WTC11 (cell line): ENCODE measurements at places on chromosomes 11 and 22. TPM values are rescaled to one million over a fixed set of nuclear protein-coding genes. Genes with fewer than 3 reads are reported as not detected.

Gene DGCR6
- total RNA-seq, result 2.4 to 4.7 TPM (median 3.8 TPM) in 3 replicates

Gene DGCR6L
- 61.9 to 68.5 TPM (median 63.6 TPM) in 3 replicates for total RNA-seq

DNA sequence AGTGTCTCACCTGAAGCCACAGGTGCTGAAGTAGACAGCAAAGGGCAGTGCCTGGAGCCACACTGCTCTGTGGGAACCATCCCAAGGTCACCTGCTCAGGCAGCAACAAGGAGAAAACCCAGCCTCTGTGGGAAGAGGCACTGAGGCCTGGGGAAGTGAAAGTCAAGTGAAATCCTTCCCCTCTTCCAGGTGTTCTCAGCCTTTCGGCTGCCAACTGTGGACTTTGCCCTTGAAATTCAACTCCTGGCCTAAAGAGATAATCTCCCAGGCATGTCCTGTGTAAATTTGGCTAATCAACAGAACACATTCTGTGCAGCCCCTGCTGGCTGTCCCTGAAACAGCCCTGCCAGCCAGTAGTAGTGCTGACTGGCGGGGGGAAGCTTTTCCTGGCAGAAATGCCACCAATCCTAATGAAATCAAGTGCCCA lies 112.1 kb downstream of the RPL27A start:
- no peak overlapping the region for H3K4me3 ChIP-seq
- no peaks in the 10 kb centered on the region for H3K36me3 ChIP-seq
- H3K4me1 ChIP-seq, result peaks cover 15% of the 10 kb centered on the region
- H3K27ac ChIP-seq, result peak overlapping the region; percentile 34; the same call in 1 of the 2 replicates
- no peaks in the 10 kb centered on the region for H3K27me3 ChIP-seq

DNA sequence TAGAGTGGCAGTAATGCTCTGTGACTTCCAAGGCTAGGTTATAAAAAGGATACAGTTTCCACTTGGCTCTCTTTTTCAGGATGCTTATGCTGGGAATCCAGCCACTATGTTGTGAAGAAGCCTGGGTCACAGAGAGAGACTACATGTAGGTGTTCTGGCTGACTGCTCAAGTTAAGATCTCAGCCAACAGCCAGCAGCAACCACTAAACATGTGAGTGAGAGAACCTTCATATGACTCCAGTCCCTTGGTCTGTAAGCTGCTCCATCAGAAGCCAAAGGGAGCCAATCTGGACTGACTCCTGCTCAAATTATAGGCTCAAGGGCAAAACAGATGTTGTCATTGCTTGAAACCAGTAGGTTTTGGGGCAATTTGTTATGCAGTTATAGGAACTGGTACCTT lies 162.7 kb downstream of the MAML2 start:
- peaks cover 77% of the 10 kb centered on the region for H3K4me1 ChIP-seq
- peak overlapping the region; percentile 18; the same call in 1 of the 2 replicates for H3K4me3 ChIP-seq
- no peaks in the 10 kb centered on the region; the same call in 1 of the 2 replicates for H3K36me3 ChIP-seq
- peak overlapping the region; percentile 55 for H3K27ac ChIP-seq
- no peak for DNase-seq

GRCh38 chr11:41201156-41201555 lies 258.3 kb downstream of the LRRC4C start:
- H3K27ac ChIP-seq, result no peak overlapping the region
- H3K36me3 ChIP-seq, result no peaks in the 10 kb centered on the region; the same call in 1 of the 2 replicates
- peak; percentile 75 for DNase-seq
- peaks cover 13% of the 10 kb centered on the region for H3K4me1 ChIP-seq
- H3K4me3 ChIP-seq, result no peak overlapping the region

- peaks cover 28% of the 10 kb centered on the region for H3K4me1 ChIP-seq
- H3K4me3 ChIP-seq, result no peak overlapping the region
Observed at GRCh38 chr11:117544130-117544800, 216.6 kb downstream of the CEP164 start.
